ENCODE measurements at places on chromosomes 13 and 19. TPM values are rescaled to one million over a fixed set of nuclear protein-coding genes. Genes with fewer than 3 reads are reported as not detected.

- H3K4me1 ChIP-seq, result no peaks in the 10 kb centered on the region
- no peak for DNase-seq
- no peaks in the 10 kb centered on the region for H3K27me3 ChIP-seq
- H3K27ac ChIP-seq, result no peak overlapping the region
Observed at GRCh38 chr13:111597191-111597611, 276.8 kb downstream of the TEX29 start.

DNA sequence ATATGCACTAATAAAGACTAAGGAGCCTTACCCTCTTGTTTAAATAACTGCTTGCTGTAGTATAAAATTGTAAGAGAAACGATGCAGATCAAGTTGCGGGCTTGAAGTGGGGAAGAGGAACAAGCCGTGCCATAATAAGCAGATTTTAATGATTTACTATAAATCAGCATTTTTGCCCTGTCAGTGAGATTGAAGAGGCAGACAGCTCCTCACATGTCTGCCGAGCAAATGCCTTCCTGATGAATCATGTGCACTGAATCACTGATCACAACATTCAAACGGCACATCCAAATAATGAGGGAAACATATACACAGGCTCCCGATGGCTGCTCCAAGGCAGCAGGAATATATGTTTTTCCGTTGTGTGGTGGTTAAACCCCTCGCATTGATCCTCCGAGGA lies 282.9 kb downstream of the TSHZ3 start:
- H3K27me3 ChIP-seq, result no peaks in the 10 kb centered on the region
- DNase-seq, result peak; percentile 76
- no peaks in the 10 kb centered on the region for H3K36me3 ChIP-seq
- peaks cover 5% of the 10 kb centered on the region for H3K4me1 ChIP-seq
- H3K27ac ChIP-seq, result no peak overlapping the region

- H3K36me3 ChIP-seq, result no peaks in the 10 kb centered on the region
- H3K27ac ChIP-seq, result no peak overlapping the region
- H3K4me3 ChIP-seq, result no peak overlapping the region
Observed at GRCh38 chr13:48580185-48580803, 47.4 kb upstream of the RCBTB2 start.

DNA sequence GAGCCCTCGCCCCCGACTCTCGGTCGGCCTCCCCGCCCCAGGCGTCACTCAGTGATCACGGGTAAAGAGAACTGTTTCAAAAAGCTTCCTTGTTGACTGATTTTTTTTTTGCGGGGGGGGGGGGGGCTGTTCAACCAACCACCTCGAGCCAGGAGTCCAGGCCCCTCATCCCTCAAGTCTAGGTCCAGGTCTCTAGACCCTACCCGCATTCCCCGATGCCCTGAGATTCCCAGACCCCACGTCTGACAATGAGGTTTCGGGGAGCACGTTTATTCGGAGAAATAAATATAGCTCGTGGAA lies 4.3 kb downstream of the HRC start:
- DNase-seq, result no peak
- H3K27ac ChIP-seq, result no peak overlapping the region
- H3K4me1 ChIP-seq, result no peaks in the 10 kb centered on the region
- no peaks in the 10 kb centered on the region for H3K36me3 ChIP-seq
- H3K27me3 ChIP-seq, result no peaks in the 10 kb centered on the region

DNA sequence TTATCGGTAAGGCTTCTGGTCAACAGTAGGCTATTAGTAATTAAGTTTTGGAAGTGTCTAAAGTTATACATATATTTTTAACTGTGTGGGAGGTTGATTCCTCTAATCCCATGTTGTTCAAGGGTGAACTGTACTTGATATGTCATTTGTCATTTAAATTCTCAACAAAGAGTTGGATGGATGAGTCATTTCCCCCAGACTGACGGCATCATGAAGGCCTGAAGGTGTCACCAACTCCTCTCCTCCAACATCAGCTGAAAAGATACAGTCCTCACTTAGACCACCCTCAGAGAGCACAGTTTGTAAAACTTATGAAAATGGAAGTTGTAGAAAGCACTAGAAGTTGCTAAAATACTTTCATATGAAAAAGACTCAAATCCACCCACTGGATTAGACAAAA lies 48.8 kb downstream of the DCLK1 start:
- H3K4me1 ChIP-seq, result no peaks in the 10 kb centered on the region
- no peaks in the 10 kb centered on the region for H3K27me3 ChIP-seq
- no peaks in the 10 kb centered on the region for H3K36me3 ChIP-seq

DNA sequence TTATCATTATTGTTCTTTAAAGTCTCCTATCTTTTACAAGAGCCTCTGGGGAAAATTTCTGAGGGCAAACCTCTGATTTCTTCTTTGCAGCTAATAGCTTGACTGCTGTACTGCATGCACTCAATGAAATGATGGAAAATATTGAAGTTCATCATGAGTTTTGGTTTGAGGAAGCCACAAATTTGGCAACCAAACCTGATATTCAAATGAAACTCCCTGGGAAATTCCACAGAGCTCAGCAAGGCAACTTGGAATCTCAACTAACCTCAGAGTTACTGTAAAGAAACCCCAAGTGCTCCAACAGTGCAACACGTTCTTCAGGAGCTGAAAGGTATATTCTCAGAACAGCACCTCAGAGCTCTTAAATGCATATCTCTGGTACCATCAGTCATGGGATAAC lies 14.2 kb upstream of the RNF6 start:
- H3K27me3 ChIP-seq, result peaks cover 22% of the 10 kb centered on the region
- no peak overlapping the region for H3K27ac ChIP-seq
- H3K4me3 ChIP-seq, result no peak overlapping the region
- H3K36me3 ChIP-seq, result no peaks in the 10 kb centered on the region
- DNase-seq, result no peak

DNA sequence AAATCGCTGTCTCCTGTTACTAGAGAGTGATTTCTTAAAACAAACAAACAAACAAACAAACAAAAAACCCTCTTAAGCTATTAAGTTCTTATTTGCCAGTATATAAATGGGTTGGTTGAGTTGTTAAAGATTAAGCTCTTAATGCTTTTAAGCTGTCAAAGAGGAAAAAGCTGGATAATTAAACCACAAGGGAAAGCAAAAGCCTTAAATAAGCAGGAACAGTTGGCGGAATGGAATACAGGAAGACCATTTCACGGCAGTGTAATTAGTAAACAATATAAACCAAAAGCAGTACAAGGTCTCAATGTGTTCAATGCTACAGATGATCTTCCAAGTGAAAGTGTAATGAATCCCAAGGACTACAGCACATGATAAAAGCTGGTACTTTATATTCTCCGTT lies 32.2 kb upstream of the GGACT start:
- no peaks in the 10 kb centered on the region for H3K4me1 ChIP-seq
- H3K27me3 ChIP-seq, result no peaks in the 10 kb centered on the region
- no peak overlapping the region for H3K27ac ChIP-seq
- no peak overlapping the region for H3K4me3 ChIP-seq

DNA sequence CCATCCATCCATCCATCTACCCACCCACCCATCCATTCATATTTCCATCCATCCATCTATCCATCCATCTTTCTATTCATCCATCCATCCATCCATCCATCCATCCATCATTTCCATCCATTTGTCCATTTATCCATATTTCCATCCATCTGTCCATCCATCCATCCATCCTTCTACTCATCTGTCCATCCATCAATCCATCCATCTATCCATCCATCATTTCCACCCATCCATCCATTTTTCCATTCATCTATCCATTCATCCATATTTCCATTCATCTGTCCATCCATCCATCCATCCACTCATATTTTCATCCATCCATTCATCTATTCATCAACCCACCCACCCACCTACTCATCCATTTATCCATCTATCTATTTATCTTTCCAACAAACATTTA lies 229.6 kb downstream of the TEX29 start:
- H3K27ac ChIP-seq, result no peak overlapping the region
- no peaks in the 10 kb centered on the region for H3K36me3 ChIP-seq
- no peak for DNase-seq
- no peaks in the 10 kb centered on the region for H3K4me1 ChIP-seq

DNA sequence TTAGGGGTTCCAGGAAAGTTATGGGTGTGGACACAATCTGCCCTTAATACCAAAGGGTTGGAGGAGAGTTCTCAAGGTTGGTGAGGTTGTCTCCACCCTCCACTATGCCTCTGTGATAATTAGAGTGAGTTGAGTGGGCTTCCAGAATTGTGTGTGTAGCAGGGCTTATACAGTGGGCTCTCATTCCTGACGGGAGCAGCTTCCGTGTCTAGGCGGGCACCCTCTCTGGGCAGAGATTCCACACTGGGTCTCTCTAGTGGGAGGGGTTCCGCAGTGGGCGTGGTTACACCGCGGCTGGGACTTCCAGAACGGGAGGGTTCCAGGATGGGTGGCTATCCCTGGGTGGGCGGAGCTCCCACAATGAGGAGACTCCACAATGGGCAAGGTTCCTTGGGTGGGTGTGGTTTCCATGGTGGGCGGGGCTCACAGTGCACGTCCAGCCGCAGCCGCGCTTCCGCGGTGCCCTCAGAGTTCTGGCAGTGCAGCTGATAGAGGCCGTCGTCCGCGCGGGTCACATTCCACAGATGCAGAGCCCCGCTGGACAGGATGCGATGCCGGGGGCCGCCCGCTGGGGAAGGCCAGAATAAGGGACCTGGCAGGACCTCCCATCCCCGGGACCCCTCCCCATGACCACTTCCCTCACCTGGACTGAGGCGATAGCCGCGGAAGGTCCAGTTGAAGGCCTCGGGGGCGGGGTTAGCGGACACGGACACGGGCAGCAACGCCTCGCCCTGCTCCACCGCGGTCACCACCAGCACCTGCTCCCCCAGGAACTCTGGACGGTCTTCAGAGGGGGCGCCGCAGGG lies 8.4 kb downstream of the NPHS1 start:
- H3K4me3 ChIP-seq, result no peak overlapping the region
- H3K4me1 ChIP-seq, result no peaks in the 10 kb centered on the region
- no peak overlapping the region for H3K27ac ChIP-seq
- H3K27me3 ChIP-seq, result peaks cover 49% of the 10 kb centered on the region
- H3K36me3 ChIP-seq, result no peaks in the 10 kb centered on the region

DNA sequence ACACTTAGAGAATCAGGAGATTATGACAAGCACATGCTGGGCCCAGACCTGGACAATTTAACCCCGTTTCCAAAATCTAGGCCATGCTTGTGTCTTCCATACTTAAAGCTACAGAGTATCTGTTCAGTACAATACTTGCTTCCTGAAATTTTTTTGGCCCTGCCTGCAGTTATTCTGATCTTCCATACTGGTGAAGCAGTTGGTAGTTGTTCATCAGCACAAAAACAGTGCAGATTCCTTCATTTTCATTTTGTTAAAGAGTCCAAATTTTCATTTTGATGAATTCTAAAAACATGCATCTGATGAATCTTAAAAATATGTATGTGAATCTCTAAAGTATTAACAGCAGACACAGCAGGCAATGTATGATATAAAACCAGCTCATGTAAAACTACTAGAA lies 49.2 kb downstream of the POLR1D start:
- peaks cover 4% of the 10 kb centered on the region for H3K36me3 ChIP-seq
- H3K27ac ChIP-seq, result no peak overlapping the region
- H3K4me1 ChIP-seq, result no peaks in the 10 kb centered on the region
- DNase-seq, result no peak

DNA sequence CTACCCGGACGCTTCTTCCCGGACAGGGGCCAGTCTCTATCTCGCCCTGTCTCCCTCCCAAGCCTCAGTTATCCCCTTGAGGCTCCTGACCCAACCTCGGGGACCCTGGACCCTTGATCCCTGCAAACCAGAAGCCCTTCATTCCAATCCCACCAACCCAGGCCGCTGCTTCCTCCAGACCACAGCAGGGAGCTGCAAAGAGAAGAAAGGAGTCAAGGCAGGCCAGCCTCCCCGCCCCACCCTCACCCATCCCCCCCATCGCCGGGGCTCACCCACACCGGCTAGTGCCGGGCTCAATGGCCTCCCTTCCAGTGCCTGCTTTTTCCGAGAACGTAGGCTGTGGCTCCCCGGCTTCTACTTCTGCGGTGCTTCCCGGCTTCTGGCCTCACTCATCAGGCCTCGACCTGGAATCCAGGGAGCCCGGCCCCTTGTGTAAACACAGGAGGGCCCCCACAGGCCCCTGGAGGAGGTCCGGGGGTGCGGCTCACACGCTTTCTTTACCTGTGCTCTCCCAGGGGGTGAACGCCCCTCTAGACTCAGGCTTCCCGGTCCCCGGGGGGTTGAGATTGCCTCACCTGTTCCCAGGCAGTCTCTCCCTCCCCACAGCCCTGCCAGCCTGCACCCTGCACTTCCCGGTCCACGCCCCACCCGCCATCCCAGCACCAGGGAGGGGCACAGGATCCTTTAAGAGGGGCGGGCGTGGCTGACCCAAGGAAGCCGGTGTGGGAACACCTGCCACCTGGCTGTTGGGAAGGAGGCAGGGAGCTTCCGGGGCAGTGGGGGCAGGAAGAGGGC lies at the start of gene FAM83E:
FAM83E (minus strand) TSS at position 641 of the 795 bp plus-strand sequence. CDS start 1,704 bp downstream, outside the sequence.
- H3K27ac ChIP-seq, result no peak within 1 kb of the TSS
- H3K4me3 ChIP-seq, result no peak within 1 kb of the TSS
- DNase-seq, result peak; percentile 34
- H3K36me3 ChIP-seq, result peaks cover 21% of the 10 kb centered on the region
- H3K27me3 ChIP-seq, result no peaks in the 10 kb centered on the region
- H3K4me1 ChIP-seq, result peaks cover 14% of the 10 kb centered on the region

DNA sequence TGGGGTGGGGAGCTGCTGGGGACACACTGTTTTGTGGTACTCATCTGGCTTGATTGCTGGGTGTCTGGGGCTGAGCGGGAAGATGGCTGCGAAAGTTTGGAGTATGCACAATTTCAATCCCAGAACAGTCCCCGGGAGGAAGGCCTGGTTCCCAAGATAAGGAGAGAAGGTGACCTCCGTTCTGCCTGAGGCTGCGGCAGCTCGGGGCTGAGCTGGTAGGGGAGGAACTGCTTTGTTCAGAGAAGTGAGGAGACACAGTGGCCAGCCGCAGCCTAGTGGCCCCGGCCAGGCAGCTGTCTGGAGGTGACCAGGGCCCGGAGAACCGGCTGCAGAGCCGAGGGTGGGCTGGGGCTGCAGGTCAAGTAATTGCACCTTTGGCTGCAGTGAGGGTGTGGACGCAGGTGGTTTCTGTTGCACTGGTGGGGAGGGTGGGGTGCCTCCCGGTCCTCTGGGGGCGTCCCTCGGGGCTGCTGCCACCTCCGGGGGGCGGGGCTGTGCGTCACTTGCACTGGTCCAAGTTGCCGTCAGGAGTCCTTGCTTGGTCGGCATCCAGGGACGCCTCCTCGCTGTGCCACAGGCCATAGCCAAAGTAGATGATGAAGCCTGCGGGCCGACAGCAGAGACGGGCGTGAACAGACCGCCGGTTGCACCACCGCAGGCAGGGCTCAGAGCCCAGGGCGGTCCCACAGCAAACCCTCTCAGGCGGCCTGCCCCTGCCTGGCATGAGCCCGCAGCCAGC lies 81.3 kb downstream of the SLC7A1 start:
- H3K27me3 ChIP-seq, result no peaks in the 10 kb centered on the region
- no peak overlapping the region for H3K4me3 ChIP-seq
- peaks cover 54% of the 10 kb centered on the region for H3K36me3 ChIP-seq
- H3K27ac ChIP-seq, result peak overlapping the region; percentile 88
- DNase-seq, result peak; percentile 82

- no peak overlapping the region for H3K4me3 ChIP-seq
- no peak overlapping the region for H3K27ac ChIP-seq
- H3K4me1 ChIP-seq, result peaks cover 12% of the 10 kb centered on the region
- no peak for DNase-seq
Observed at GRCh38 chr13:23067129-23067528, 113.7 kb upstream of the SGCG start.

GRCh38 chr19:3479177-3479833 lies 1.0 kb downstream of the SMIM24 start:
- peak; percentile 73 for DNase-seq
- no peak overlapping the region for H3K27ac ChIP-seq
- no peaks in the 10 kb centered on the region for H3K4me1 ChIP-seq
- H3K4me3 ChIP-seq, result no peak overlapping the region
- no peaks in the 10 kb centered on the region for H3K36me3 ChIP-seq

SMAD9 gene
- total RNA-seq, result 10.8 TPM

TICAM1 gene
- total RNA-seq, result 4.2 TPM

LILRA5 gene
- not detected for total RNA-seq

CPB2 gene
- not detected for total RNA-seq

SYT5 gene
- total RNA-seq, result not detected

RAB3A gene
- 1.8 TPM for total RNA-seq

EPN1 gene
- 103 TPM for total RNA-seq

IGSF23 gene
- not detected for total RNA-seq

Measured in GM23248 (cell line).